ENCODE measurements at places on chromosomes 1 and 21.
A peak's percentile ranks its signal among the peaks of the same experiment; 100 is the strongest.

DNA sequence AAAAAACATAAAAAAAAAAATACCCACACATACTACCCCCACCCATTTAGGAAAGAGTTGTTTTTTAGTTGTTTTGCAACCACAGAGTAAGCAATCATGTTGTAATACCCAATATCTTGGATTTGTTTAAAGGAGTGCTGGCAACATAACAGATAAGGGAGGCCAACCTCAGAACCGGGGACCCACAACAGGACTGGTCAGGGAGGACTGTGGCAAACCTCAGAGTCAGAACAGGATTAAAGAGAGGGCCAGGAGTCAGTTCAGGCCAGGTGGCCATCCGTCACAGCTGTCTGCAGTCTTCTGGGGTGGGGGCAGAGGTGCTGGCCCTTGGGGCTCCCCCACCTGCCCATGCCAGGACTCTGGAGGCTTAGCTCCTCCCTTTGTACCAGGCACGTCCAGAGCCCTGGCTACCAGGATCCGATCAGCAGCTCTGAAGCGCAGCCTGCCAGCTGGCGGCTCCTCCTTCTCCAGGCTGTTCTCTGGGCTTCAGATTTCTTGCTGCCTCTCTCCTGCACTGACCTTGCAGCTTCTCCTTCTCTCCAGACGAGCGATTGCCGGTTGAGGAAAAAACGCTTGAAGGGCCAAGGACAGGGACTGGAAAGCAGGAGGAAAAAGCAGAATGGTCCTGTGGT lies 7.9 kb downstream of the H6PD start:
- peak; percentile 72 for DNase-seq

DNA sequence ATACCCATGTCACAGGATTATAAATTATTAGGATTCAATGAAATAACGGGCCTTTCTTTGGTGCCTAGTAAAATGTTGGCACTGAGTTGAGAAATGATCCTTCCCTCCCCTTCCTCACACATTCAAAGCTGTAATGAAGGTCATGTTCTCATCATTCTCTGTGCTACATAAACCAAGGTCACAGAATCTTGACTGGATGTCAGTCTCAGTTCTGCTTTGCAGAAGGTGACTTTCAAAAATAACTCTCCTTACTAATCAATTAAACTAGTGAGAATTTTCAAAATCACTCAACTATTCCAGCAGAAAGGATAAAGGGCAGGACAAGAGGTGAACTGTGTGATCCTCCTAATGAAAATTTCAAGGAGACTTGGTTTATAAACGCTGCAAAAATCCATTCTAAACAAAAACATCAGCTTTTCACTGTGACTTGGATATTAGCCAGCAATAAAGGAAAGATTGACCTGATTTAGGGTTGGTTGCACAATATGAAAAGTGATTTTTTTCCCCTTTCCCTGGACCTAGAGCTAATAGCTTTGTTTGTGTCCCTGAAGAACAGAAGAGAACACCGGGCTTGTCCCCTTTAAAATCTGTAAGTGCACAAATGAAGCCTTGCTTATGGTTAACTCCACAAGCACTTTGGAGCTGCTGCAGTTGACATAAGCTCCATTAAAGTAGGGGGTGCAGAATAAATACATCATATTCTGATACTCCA lies 120.1 kb downstream of the SEC16B start:
- DNase-seq, result no peak

- no peak for DNase-seq
Measured at GRCh38 chr1:79363430-79363829, 356.9 kb upstream of the ADGRL4 start.

- no peak for DNase-seq
Measured at GRCh38 chr1:151435174-151435573, 24.1 kb downstream of the POGZ start.

GRCh38 chr1:32636914-32637645 lies 13.3 kb downstream of the ZBTB8OS start:
- DNase-seq, result no peak

- no peak for DNase-seq
Measured at GRCh38 chr21:39346671-39347331, 2.1 kb downstream of the HMGN1 start.

DNA sequence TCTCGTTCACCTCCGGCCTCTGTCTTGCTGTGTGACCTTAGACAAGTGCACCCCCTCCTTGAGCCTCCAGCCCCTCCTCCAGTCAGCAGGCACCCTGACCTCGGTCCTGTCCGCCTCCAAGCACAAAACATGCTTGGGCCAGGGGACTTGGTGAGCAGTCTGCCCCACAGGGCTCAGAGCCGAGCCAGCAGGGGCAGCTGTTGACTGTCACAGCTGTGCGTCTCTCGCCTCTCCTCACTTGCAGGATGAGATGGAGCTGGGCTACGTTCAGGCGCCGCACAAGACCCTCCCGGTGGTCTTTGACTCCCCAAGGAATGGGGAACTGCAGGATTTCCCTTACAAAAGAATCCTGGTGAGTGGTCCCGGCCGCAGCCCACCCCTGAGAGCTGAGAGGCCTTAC lies 24.2 kb downstream of the PADI3 start:
- DNase-seq, result no peak

DNA sequence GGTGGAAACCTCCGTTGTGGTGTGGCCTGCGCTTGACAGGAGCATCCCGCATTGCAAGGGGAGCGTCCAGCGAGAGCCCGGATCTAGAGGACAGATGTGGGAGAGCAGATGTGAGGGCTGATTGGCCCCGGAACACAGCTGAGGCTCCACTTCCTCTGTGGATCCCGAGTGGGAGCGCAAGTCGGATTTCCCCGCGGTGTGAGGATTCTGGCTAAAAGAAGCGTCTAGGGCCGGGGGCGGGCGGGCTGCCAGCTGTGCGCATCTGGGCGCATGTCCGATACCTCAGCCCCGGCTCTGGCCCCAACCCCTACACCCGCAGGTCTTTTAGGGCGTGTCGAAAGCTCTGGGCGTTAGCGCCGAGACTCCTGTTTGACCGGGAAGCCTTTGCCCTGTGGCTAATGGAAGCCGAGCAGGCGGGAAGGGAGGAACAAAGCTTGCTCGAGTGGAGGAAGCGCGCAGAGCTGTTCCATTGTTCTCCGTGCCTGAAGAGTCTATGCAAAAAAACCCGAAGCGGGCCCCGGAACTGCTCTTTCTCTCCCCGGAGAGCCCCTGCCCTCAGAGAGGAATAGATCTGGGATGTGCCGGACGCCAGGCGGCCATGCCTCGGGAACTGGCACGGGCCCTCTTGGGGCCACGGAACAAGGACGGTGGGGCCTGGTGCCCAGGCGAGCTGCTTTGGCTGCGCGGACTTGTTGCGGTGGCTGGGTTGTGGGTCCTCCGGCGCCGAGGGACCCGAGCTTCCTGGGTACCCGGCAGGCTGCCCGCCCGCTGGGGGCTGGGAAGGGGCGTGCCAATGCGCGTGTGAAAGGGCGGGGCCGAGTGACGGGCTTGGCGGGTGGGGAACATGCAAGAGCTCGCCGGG lies 111.1 kb downstream of the NAV1 start:
- peak; percentile 69 for DNase-seq

DNA sequence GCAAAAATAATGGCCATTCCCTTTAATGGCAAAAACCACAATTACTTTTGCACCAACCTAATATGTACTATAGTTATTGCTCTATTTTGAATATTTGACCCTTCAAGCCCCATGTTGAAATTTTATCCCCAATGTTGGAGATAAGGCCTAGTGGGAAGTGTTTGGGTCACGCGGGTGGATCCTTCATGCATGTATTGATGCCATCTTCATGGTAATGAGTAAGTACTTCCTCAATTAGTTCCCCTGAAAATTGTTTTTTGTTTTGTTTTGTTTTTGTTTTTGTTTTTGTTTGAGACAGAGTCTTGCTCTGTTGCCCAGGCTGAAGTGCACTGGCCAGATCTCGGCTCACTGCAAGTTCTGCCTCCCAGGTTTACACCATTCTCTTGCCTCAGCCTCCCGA lies 9.8 kb upstream of the USP25 start:
- DNase-seq, result no peak

GRCh38 chr21:18253799-18254198 lies 9.2 kb downstream of the CHODL start:
- DNase-seq, result no peak

- DNase-seq, result no peak
Measured at GRCh38 chr1:68173936-68174737, 58.2 kb downstream of the WLS start.

GRCh38 chr1:215407575-215407974 lies 159.5 kb upstream of the KCTD3 start:
- DNase-seq, result no peak

- peak; percentile 40 for DNase-seq
Measured at GRCh38 chr1:56477164-56478111, 101.9 kb downstream of the PLPP3 start.

DNA sequence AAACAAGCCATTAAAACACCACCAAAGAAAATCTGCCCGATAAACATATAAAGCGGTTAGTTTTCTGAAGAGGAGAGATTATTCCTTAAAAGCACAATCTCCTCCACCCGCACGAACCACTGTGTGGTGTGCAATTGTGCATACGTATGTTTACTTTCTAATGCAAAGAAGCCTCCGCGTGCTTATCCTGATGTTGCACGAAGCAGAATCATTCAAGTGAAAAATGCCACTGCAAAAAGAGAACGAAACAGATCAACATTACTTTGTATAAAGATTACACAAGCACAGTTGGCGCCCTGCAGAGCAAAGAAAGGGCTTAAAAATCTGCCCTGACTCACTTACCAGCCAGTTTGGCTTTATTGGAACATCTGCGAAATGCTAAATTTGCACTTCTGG lies 166.8 kb downstream of the ZNF281 start:
- DNase-seq, result no peak

DNA sequence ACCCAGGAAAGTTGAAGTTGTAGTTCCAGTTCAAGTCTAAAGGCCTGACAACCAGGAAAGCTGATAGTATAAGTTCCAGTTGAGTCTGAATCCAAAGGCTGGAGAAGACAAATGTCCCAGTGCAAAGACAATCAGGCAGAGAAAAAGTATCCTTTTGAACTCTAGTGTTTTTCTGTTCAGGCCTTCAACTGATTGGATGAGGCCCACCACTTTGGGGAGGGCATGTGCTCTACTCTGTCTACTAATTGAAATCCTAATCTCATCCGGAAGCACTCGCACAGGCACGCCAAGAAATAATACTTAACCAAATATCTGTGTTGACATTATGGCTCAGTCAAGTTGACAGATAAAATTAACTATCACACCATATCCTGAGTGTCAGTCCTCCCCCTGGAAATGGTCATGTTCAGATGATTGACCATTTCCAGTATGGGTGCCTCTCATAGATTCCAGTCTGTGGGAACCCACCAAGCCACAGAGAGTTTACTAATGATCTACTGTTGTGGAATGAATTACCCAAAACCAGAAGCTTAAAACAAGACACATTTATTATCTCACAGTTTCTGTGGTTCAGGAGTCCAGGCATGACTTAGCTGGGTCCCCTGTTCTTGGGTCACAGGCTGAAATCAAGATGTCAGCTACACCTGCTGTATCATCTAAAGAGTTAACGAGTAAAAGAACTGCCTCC lies 296.3 kb upstream of the ZP4 start:
- DNase-seq, result no peak

GRCh38 chr1:7145947-7146346 lies 360.7 kb downstream of the CAMTA1 start:
- DNase-seq, result no peak

DNA sequence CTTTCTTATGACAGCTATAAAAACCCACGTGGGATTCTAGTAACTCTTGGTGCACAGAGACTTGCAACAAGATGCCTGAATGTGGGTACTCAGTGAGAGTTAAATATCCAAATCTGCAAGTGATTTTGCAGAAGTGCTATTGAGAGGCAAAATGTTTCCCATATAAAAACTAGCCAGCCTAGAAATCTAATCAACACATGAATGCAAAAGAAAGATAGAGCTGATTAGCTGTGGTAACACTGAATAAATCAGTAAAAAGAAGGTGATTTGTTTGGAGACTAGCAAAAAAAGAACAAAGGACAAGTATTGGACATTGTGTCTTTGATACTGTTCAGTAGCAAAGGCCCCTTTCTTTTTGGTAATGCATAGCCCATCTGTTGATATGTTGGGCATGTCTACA lies 213.7 kb upstream of the SGIP1 start:
- no peak for DNase-seq

DNA sequence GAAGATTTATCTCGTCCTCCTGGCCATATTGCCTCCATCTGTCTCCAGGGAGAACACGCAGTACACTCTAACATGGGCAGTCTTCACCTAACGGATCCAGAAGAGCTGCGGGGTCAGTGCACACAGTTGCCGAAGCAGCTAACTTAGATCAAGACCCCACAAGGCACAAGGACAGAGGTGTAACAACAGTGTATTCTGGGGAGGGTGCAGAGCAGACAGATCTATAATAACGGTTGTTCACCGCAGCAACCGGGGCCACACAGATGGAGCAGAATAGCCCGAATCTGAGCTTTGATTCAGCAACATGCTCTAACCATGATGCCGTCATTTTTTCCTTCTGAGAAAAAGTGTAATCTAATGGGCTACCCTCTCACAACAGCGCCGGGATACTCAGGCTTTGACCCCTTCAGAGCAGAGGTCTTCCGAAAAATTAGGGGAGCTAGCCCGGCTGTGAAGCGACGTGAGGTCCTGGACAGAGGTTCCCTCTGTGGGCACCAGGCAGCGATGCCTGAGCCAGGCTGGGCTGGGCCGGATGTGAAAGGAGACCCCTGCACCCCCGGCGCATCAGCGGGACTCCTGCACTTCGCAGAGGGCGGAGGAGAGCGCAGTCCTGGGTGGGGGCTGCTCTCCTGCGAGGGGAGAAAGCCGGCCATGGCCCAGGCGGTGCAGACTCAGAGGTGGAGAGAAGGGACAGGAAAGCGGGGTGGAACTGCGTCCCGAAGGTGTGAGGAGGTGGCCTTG lies 57.5 kb downstream of the BCL9 start:
- DNase-seq, result peak; percentile 52

GRCh38 chr1:107559881-107560280 lies 405.1 kb downstream of the VAV3 start:
- DNase-seq, result no peak

- DNase-seq, result no peak
Measured at GRCh38 chr1:219938706-219939105, 10.3 kb upstream of the SLC30A10 start.

GRCh38 chr1:226125097-226125630 lies 61.4 kb downstream of the ACBD3 start:
- no peak for DNase-seq

DNA sequence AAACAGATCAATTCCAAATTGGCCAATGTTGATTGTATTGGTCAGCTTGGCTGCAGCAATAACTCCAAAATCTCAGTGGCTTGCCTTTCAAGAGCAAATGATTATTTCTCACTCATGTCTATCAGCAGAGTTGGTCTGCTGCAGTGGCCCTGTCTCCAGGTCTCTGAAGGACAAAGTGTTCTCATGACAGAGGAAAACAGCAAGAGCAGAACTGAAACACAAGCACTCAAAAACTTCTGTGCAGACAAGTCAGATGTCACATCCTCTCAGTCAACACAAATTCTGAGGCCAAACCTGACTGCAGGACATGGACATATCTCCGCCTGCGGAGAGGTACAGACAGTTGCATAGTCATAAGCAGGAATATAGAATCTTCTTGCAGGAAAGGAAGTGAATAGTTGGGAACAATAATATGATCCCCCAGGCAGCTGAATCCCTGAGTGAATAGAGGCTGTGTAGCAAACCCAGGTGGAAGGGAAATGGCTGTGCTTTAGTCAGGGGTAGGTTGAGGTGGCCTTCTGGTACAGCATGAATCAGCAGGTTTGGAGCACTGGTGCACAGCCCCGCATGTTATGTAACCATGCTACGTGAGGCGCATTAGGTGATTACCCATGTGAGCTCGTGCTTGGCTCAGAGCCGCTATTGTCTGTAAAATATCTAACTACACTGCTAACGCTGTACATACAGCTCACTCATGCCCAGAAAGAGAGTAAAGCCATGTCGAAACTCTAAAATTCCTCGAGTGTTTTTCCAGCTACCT lies 17.1 kb upstream of the UBE2U start:
- no peak for DNase-seq
